Right renal pelvis (tissue), 4 donors: ENCODE measurements at places on chromosomes 2 and 18.

DNA sequence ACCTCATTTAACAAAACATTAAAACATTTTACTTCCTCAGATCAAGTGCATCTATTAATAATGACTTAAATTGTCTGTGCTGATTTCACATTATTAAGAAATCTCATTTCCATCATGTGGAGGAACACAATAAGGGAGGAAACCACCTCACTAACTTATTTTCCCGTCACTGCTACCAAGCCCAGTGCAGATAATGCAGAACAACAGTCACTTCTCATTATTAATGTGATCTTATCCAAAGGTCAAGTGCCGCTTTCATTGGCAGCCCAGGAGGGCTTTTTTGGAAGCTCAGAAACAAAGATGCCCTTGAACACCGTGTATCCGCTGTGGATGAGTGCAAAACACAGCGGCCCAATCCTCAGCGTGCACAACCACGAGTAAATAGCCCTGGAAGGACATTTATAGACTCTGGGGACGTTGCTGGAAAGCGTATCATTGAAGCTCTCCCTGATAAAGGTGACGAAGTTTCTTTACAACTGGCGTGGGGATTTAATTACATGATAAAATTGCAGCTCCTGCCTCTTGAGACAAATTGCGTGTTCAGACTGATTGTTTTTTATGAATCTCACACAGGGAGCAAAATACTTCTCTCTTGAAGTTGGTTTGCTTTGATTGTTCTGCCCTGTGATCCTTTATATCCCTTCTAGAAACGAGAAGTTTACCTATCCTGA lies 13.2 kb downstream of the ASB18 start:
- DNase-seq, result no peak

- DNase-seq, result no peak
Measured at GRCh38 chr2:157269060-157269459, 11.6 kb downstream of the GALNT5 start.

- no peak for DNase-seq
Measured at GRCh38 chr2:234032279-234032856, 18.1 kb upstream of the SPP2 start.

DNA sequence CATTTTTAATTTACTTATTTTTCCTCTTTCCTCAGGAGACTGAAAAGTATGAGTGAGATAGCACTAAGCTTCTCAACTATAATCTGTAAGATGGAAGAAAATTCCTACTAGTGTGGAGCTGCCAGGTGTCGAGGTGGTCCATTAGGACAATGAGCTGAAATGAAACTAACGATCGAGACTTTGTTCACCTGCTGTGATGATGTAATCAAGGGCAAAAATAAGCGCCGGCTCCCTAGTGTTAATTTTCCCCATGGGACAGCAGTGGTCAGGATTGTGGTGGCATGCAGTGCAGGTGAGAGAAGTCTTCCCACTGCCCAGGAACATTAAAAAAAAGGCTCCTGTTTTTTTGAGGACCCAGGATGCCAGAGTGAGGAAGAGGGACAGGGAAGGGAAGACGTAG lies 859.1 kb upstream of the GCFC2 start:
- no peak for DNase-seq

DNA sequence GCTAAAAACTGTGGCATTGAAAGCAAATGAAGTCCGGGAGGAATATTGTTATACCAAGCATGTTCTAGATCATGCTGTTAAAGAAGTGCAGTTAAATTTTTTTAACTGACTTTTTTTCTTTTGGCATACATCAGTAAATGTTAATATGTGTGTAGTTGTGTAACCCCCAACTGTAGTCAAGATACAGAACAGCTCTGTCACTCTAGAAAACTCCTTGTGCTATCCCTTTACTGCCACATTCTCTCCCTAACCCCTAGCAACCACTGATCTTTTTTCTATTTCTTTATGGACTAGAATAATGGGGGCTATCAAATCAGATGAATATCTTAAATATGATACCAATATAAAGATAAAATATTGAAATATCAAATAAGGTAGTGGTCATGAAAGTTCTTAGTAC lies 46.4 kb downstream of the LCLAT1 start:
- DNase-seq, result no peak

DNA sequence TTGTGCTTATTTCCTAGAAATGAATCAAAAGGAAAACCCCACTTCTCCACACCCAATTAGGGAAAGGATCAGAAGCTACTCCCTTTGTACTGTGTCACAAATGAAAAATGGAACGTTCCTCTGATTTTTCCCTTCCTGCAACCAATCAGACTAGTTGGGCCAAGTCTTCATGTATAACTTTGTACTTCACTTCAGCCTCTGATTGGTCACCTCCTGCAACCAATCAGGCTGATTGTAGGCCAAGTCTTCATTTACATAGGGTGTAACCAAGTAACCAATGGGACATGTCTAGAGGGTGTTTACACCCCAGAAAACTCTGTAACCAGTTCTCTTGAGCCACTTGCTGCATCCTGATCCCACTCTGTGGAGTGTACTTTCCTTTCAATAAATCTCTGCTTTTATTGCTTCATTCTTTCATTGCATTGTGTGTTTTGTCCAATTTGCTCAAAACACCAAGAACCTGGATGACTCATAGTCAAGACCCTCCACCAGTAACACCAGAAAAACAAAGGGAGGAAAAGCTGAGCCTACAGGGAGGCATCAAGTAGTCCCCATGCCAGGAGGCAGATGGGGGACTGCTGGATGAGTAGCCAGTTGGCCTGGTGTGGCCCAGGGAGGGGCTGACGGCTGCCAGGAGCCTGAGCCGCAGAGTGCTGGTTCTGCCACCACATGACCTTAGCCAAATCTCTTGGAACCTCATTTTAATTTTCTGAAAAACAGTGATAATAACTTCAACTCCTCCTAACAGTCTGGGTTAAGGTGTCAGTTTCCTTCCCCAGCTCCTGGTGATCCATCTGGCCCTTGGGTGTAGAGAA lies 46.1 kb downstream of the SOWAHC start:
- DNase-seq, result no peak

DNA sequence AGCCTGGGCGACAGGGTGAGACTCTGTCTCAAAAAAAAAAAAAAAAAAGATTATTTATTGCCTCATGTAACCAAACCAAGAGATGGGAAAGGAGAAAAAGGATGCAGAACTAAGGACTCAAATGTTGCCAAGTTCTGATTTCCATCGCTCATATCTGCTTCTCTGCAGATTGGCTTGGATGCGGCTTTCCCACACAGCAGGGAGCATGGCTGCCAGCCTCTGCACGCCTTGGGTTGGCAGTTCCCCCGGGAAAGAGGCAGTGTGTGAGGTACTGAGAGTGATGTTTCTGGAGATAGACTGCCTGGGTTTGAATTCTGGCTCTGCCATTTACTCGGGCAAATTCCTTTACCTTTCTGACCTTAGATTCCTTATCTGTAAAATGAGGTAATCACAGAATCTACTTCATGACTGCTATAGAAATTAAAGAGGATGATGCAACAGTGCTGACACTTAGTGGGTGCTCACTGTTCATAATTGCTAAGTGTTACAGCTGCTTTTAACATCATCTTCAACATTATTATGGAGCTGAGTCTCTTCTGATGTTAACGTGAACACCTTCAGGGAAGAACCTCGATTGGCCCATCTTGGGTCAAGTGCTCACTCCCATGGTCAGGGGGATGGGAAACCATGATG lies 68.8 kb downstream of the ACAA2 start:
- no peak for DNase-seq

DNA sequence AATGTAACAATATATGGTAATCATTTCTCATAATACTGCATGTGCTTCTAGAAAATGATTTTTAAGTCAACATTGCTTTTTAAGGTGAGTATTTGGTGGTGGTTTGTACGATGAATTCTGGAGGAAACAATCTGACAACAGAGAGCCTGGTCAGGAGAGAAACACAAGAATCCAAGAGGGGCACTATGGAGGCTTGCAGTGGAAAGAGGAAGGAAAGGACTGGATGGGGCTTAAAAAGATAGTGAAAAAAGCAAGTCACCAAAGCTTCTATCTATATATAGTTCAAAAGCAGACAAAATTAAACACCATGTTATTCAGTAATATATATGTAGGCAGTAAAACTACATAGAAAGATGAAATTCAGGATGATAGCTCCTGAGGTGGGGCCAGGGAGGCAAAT lies 109.4 kb upstream of the SERTAD2 start:
- DNase-seq, result no peak

DNA sequence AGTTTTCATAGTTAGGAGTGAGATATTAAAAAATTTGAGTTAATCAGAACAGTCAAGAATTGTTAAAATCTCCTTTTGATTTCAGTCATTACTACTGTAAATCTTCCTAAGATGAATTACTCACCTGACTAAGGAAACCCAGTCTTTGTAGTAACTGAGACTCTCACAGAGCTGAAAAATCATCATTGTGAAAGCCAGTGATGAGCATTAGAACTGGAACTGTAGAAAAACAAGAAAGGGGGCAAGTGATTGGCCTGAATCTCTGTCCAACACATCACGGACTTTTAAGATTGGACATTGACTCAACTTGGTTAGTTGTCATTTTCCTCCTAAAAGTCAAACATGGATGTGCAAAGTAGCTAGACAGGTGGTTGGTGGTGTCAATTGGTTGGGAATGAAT lies 21.9 kb downstream of the SETBP1 start:
- no peak for DNase-seq

DNA sequence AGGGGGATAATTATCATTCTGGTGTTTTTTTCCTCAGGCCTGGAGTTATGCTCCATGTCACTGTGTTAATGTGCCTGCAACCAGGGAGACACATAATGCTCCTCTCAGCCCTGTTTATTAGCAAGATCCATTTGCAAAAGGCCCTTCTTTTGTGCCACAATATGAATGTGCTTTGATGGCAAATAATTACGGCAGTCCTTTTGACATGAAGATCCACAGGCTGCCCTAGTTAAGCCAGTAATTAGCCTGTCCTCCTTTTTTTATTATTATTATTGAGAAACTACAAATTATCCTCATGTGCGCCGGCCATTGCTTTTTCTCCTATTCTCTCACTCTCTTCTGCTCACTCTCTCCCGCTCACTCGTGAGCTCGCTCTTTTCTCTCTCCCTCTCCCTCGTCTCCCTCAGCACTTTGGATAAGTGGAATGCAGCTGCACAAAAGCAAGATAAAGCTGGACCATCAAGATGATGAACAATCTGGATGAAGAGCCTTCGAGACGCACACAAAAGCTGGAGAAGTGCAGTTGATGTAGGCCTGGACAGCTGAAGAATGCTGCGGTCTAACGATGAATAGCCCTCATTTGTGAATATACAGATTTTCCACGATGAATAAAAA lies 762.3 kb downstream of the BCL11A start:
- DNase-seq, result no peak

- no peak for DNase-seq
Measured at GRCh38 chr2:241762933-241763369, 13.7 kb upstream of the GAL3ST2 start.

- DNase-seq, result no peak
Measured at GRCh38 chr2:148540022-148540421, 104.5 kb upstream of the EPC2 start.

- no peak for DNase-seq
Measured at GRCh38 chr2:60498816-60499429, 54.5 kb downstream of the BCL11A start.

DNA sequence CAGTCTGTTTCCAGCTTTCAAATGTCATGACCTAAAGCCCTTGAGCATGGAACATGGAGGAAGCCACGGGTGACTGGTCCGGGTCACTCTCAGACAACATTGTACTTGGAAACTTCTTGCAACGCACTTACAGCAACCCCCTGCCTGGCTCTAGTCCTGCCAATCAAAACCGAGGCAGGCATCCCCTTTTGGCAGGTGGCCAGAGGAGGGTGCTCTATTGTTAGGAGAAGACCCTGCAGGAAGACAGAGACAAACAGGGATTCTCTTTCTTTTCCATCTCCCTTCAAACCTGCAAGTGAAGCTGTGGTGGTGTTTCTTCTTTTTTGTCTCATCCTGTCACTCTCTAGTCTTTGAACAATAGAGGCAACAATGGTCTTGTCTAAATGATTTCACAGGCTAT lies 667.2 kb downstream of the ZEB2 start:
- DNase-seq, result no peak

GRCh38 chr18:11388755-11389680 lies 220.4 kb upstream of the SLC35G4 start:
- no peak for DNase-seq

GRCh38 chr2:197292619-197293018 lies 18.0 kb downstream of the ANKRD44 start:
- DNase-seq, result no peak

DNA sequence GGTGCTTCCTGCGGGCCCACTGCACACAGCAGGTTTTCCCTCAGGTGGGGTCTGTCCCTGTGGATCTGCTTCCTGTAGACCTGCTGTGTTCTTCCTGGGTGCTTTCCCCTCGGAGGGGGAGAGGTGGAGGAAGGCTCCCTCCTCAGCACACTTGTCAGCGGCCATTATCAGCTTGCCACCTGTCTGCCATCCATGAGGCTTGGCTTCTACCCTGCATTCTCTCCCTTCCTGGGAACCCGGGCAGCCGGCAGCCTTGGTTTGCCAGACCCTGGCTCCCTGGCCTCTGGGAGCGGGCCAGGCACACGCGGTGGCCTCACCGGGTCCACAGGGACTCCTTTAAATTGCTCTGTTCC lies 58.5 kb downstream of the INPP5D start:
- DNase-seq, result no peak

GRCh38 chr2:131029812-131030211 lies 63.4 kb downstream of the FAM168B start:
- DNase-seq, result no peak

GRCh38 chr18:14924226-14924625 lies 176.3 kb downstream of the ANKRD30B start:
- DNase-seq, result no peak

- no peak for DNase-seq
Measured at GRCh38 chr2:169071455-169071854, 2.1 kb downstream of the DHRS9 start.

- DNase-seq, result no peak
Measured at GRCh38 chr2:240477916-240478315, 42.5 kb downstream of the GPC1 start.

GRCh38 chr18:69622184-69622583 lies 221.5 kb downstream of the DOK6 start:
- DNase-seq, result peak; percentile 12

GRCh38 chr2:120257522-120257921 lies 4.9 kb downstream of the RALB start:
- DNase-seq, result no peak

DNA sequence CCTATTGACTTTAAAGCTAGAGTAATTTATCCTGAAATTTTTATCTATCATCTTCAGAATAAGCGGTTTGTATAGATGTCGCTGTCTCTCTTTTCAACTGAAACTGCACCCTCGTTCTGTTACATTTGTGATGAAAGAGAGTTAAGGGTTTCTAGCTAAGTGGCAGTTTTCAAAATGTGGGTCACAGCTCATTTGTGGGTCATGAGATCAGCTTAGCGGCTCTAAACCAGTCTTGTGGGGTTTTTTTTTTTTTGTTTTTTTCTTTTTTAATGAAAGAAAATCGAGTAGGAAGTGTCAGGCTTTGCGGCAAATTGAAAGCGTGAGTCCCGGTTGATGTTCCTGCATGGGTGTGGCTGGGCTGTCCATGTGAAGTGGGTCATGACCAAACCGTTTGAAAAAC lies 31.2 kb downstream of the SALL3 start:
- DNase-seq, result no peak
